ENCODE measurements at places on chromosomes 2 and 18.
A peak's percentile ranks its signal among the peaks of the same experiment; 100 is the strongest.

- no peak for DNase-seq
These were observed 12.2 kb downstream of the DHRS9 start for GRCh38 chr2:169081551-169081950.

GRCh38 chr18:73007195-73007914, 139.6 kb upstream of the NETO1 start:
- no peak for DNase-seq

- DNase-seq = no peak
These were observed 12.6 kb downstream of the BARD1 start for GRCh38 chr2:214796911-214797310.

- no peak for DNase-seq
These were observed 807.7 kb upstream of the SALL3 start for GRCh38 chr18:78171954-78172353.

- DNase-seq = no peak
These were observed 51.8 kb upstream of the GPR75 start for GRCh38 chr2:53911434-53912189.

GRCh38 chr2:12764849-12765605, 48.3 kb downstream of the TRIB2 start:
- no peak for DNase-seq

DNA sequence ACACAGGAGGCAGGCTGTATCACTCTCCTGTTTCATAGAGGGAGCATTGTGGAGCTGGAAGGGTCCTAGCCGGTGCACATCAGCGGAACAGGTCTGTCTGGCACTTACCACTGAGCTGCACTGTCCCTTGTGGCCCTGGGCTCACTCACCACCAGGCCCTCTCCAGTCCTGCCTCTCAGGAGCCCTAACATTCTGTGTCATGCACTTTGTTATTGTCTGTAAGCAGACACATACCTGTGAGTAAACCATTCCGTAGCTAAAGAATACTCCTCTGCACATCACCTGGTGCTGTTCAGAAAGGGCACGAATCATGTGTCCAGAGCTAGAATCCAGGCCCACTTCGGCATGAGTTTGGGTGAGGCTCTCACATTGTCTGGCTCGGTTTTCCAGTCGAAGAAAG, 93.6 kb downstream of the CRIM1 start:
- DNase-seq = no peak

DNA sequence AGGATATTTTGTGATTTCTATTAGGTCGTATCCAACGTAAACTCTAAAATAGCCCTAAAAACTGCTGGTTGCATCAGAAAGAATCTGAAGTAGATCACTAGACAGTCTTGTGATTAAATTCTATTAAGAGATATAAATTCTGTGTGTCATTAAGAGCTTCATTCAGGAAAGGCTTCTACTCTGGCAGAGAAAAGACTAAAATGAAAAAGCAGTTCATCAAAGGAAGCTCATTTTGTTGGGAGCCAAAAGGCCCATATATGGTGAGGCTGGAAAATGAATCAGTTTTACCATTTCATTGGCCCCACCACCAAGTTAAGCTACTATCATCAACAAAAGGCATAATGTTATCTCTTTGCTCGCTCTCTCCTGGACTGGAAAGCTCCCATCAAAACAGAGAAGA, 261.1 kb downstream of the SATB2 start:
- DNase-seq = no peak

DNA sequence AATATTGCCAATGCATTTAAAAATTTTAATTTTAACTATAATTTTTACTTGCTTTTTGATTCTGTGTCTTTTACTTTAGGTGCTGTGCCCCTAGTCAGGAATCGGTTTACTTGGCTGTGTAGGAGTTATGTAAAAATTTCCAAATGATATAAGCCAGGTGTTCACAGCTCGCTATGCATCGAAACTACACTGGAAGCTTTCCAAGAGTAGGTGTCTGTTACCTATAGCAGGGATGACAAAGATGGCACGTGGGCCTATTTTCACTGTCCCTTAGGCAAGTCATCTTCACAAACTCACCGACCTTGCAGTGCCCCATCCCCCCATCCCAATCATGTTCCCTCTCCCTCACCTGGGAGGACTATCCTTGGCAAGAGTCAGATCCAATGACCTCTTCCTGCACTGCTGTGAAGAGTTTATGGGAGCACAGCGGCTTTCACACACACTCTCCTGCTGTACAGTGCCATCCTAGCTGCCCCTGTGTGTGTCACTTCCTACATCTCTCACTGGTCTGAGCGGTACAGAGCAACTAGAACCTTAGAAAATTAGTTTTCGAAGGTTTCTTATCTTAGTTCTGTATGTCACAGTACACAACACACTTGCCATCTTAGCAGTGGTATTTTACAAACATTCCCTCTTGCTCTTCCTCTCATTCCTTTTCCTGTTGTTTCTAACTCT, 49.2 kb upstream of the NAB1 start:
- DNase-seq = no peak

DNA sequence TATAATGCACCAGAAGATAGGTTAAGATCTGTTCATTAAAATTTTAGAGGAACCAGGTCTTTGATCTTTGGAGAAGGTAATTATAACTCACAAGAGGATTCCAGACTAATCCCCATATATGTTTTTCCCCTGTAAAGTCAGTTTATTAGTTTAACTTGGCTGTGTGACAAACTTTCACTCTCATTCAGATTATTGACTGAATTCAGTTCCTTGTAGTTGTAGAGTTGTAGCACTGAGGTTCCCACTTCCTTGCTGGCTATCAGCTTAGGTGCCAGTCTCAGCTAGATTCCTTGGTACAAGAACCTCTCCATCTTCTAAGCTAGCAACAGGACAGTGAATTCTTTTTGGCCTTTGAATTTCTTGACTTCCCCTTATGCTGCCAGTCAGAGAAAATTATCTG, 19.1 kb downstream of the REG1A start:
- no peak for DNase-seq

GRCh38 chr2:216692636-216693413, 2.5 kb downstream of the IGFBP5 start:
- peak; percentile 7 for DNase-seq

GRCh38 chr2:219527076-219527394, 12.8 kb downstream of the ASIC4 start:
- no peak for DNase-seq

DNA sequence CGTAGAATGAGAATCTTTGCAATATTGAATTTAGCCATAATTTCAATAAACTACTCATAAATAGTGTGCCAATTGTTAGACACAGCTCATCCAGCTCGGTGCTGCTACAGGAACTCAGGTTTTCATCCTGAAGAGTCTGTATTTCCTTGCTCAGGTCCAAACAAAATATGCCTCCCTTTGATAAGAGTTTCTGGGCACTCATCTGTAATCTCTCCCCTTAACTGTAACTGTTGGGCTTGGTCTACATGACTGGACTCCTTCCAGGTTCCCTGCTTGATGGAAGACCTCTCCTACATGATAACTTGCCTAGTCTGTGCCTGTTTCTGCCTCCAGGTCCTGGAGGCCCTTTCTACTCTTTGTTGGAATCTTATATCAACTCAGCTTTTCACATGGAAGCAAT, 57.9 kb downstream of the GCA start:
- DNase-seq = no peak

GRCh38 chr18:13394801-13395200, 176.2 kb downstream of the LDLRAD4 start:
- no peak for DNase-seq

- no peak for DNase-seq
These were observed 1.9 kb downstream of the HTRA2 start for GRCh38 chr2:74531666-74532065.

DNA sequence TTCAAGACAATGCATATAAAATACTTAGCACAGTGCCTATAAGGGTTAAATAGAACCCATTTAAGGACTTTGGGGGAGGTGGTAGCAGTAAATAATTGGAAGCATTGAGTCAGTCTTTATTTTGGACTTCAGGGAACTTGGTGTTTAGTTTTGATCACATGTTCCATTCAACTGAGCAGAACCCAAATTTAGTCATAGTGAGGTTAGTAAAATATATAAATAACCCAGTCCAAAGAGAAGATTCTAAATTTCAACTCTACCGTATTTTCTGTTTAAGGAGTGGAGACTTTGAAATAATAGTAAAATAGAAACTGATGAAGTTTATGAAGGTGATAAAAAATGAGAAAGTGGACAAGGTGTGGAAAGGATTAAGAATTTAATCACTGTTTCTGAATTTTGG, 19.7 kb downstream of the TWSG1 start:
- no peak for DNase-seq

GRCh38 chr18:21474621-21475020, 125.9 kb downstream of the ESCO1 start:
- DNase-seq = no peak

GRCh38 chr18:2486426-2486825, 84.9 kb downstream of the METTL4 start:
- DNase-seq = no peak

- DNase-seq = no peak
These were observed 82.1 kb upstream of the CCDC141 start for GRCh38 chr2:179132076-179132475.

- no peak for DNase-seq
These were observed 23.8 kb downstream of the ADRA2B start for GRCh38 chr2:96092573-96092877.

DNA sequence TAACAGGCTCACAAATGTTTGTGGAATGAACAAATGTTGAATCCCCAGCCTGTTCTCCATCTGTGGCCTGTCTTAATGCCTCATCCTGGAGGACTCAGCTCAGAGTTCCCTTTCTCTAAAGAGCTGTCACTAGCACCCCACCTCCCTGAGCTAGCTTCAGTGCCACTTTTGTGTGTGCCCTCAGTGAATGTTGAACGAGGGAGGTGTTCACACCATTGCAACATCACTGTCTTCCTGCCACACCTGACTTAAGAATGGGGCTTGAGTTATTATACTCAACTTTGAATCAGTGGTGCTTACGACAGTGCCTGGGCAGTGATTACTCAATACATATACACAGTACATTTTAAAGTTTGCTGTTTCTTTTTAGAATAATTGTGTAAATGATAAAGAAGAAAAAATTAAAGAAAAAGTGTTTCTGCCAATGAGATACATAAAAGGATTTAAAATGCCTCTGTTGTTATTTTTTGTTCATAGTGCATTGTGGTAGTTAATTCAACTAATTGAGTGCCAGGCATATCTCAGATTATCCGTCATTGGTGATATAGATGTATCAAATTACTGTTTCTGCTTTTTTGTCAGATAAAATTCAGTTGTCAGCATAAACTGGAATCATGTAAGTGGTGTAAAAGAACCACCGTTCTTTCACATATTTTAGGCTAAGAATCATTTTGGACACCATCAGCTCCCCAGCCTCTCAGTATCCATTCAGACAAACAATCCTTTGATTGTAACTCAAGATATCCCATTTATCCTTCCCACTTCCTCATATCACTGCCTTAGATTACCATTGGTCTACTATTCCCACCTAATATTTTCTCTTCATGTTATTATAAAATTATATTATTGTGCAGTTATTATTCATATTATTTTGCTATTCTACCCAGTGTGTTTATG, 304.7 kb downstream of the PTPRM start:
- no peak for DNase-seq

GRCh38 chr18:40414155-40414754, 1540.8 kb upstream of the PIK3C3 start:
- DNase-seq = no peak

- DNase-seq = no peak
These were observed 197.7 kb upstream of the STON1 start for GRCh38 chr2:48332286-48332685.

DNA sequence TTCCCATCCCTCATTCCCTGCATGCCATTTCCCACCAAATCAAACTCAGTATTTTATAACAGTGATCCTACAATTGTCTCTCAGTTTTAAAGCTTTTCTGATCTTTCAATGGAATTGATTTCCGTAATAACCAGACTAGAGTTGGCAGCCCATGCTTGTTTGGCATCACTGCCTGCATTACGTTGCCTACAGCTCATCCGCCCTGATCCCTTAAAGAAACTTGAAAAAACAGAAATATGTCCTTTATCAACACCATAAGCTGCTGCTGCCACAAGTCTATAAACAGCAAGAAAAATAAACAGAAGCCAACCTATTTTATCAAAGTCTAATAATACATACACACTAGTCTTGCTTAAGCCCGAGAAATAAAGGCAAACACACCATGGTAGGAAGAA, 331.0 kb downstream of the METTL4 start:
- no peak for DNase-seq

DNA sequence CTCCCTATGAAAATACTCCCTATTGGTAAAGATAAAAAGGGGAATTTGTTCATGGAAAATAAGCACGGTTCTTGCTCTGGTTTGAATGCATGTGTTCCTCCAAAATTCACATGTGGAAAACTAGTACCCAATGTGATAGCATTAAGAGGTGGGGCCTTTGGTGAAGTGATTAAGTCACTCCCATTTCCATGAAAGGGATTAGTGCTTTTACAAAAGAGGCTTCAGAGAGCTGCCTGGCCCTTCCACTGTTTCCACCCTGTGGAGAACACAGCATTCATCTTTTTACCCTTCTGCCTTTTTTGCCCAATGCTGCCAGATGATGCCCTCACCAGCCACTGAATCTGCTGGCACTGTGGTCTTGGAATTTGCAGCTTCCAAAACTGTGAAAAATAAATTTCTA, 666.8 kb downstream of the ARHGAP15 start:
- no peak for DNase-seq

DNA sequence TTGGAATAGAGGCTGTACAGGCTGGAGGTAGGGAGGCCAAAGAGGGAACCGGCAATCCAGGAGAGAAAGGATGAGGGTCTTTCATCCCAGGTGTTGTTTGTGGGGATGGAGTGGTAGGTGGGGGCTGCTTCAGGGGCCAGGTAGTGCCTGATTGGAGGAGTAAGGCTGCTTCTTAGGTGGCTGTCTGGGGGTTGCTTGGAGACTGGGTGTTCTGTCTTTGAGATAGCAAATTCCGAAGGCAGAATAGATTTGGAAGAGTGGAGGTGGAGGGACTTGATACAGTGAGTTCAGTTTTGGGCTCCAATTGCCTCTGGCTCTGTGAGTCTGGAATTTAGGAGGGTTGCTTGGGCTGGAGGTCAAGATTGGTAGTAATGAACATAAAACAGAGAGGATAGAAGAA, 5.9 kb downstream of the ZNF532 start:
- DNase-seq = no peak

DNA sequence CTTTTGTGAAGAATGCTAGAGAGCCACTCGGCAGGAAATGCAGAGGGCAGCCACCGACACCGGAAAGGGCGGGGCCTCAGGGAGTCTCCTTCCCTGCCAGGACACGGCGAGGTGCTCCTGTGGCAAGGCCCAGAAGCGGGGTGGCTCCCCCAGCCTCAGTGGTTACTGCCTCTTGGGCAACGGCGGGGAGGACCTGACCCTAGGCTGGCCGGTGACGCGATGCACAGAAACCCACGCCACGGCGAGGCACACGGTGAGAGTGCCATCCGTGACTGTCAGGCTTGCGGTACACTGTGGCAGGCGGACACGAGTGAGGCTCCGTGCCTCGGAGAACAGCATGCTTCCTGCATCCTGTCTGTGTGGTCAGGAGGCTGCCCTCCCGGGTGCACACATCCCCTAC, 47.8 kb downstream of the ZAP70 start:
- DNase-seq = peak; percentile 46

- peak; percentile 11 for DNase-seq
These were observed 3.7 kb upstream of the TUBA4B start for GRCh38 chr2:219249203-219249980.

DNA sequence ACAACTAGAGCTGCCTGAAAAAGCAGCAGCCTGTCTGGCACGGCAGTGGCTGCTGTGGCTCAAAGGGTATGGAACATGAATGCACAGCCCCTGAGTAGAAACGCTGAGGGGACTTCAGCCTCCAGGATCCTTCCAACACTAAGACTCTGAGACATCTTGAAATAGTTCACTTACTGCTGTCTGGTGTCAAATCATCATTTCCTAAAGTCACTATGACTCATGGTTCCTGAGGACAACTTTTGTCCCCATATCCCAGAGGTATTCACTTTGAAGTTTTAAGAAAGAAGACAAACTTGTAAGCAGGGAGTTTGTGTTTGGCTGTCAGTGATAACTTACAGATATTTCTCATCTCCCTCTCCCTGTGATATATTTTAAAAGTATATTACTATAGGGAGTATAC, 33.3 kb upstream of the NEB start:
- no peak for DNase-seq
